Neural crest cell (in vitro differentiated cells): ENCODE measurements at places on chromosomes 12 and 14.

DNA sequence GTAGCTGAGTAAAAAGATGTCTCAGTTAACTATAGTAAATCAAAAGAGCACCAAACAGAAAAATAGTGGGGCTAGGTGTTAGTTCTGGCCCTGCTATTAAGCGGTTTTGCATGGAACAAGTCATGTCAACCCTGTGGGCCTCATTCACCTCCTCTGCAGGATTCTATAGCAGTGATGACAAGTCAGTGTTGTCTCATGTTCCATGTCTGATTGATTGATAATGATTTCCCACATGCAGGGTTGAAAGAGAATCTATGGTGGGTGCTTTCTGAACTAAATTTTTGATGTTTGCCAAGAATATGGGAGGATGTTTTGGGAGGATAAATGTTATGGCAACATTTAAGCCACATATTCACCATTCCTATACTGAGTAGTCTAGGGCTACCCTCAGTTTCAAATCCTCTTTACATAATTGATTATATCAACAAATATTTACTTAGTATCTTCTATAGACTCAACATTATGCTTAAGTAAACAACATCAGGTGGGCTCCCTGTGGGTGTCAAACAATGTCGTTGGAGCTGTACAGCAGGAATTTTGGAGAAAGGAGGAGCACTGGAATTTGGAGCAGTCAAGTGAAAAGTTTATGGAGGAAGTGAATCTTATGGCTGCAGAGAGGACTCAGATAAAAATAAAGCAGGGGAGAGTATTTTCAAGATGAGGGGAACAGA, 48.6 kb downstream of the IRAK3 start:
- H3K36me3 ChIP-seq = no peaks in the 10 kb centered on the region
- no peak for DNase-seq
- peaks cover 27% of the 10 kb centered on the region for H3K27me3 ChIP-seq

GRCh38 chr14:105853089-105853906, 326.9 kb downstream of the TMEM121 start:
- H3K4me3 ChIP-seq = no peak overlapping the region
- peaks cover 7% of the 10 kb centered on the region for H3K36me3 ChIP-seq
- no peak for DNase-seq
- H3K27me3 ChIP-seq = no peaks in the 10 kb centered on the region
- no peaks in the 10 kb centered on the region for H3K4me1 ChIP-seq

- no peak for DNase-seq
- no peak overlapping the region for H3K4me3 ChIP-seq
- H3K36me3 ChIP-seq = no peaks in the 10 kb centered on the region
- H3K27me3 ChIP-seq = no peaks in the 10 kb centered on the region
Observed at GRCh38 chr14:93729993-93730392, 58.3 kb downstream of the PRIMA1 start.

GRCh38 chr14:58280954-58281787, 17.2 kb upstream of the ARID4A start:
- peaks cover 14% of the 10 kb centered on the region for H3K4me1 ChIP-seq
- H3K27ac ChIP-seq = peak overlapping the region; percentile 43
- no peak overlapping the region for H3K4me3 ChIP-seq
- H3K36me3 ChIP-seq = peaks cover 15% of the 10 kb centered on the region
- no peak for DNase-seq

- no peaks in the 10 kb centered on the region for H3K4me1 ChIP-seq
- DNase-seq = no peak
- no peak overlapping the region for H3K4me3 ChIP-seq
Observed at GRCh38 chr12:130240831-130241590, 78.7 kb downstream of the FZD10 start.

GRCh38 chr12:112107306-112108201, 1.0 kb downstream of the NAA25 start:
- H3K36me3 ChIP-seq = no peaks in the 10 kb centered on the region
- peak overlapping the region; percentile 97 for H3K4me3 ChIP-seq
- H3K27me3 ChIP-seq = no peaks in the 10 kb centered on the region
- H3K4me1 ChIP-seq = peaks cover 58% of the 10 kb centered on the region

DNA sequence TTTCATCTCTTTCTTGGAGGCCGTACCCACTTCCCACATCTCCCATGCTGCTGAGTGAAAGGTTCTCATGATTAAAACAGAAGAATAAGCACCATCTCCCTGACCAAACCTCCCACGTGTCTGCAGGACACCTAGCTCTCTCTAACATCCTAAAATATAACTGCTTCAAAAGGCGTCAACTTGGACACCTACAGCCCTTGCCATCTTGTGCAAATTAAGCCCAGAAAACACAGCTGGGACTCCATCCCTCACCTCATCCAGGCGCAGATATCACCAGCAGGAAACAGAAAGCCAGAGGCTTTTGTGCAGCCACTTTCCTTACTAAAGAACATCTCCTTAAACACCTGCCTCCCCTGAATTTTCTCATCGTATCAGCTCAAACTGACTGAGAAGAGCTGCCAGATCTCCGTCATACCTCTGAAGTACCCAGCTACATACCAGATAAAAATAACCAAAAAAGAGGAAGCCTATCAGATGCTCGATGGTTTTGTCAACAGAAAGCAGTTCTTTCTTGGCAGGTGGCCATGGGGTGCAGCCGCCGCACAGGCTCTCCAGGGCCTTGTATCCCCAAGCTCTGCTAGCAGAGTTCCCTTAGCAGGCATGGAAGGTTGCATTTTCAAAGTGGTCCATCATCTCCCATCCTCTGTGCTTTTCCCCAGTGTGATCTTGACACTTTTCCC, 28.8 kb downstream of the MAP3K9 start:
- H3K36me3 ChIP-seq = no peaks in the 10 kb centered on the region
- H3K4me1 ChIP-seq = no peaks in the 10 kb centered on the region
- no peak overlapping the region for H3K4me3 ChIP-seq
- no peak for DNase-seq
- H3K27me3 ChIP-seq = no peaks in the 10 kb centered on the region

DNA sequence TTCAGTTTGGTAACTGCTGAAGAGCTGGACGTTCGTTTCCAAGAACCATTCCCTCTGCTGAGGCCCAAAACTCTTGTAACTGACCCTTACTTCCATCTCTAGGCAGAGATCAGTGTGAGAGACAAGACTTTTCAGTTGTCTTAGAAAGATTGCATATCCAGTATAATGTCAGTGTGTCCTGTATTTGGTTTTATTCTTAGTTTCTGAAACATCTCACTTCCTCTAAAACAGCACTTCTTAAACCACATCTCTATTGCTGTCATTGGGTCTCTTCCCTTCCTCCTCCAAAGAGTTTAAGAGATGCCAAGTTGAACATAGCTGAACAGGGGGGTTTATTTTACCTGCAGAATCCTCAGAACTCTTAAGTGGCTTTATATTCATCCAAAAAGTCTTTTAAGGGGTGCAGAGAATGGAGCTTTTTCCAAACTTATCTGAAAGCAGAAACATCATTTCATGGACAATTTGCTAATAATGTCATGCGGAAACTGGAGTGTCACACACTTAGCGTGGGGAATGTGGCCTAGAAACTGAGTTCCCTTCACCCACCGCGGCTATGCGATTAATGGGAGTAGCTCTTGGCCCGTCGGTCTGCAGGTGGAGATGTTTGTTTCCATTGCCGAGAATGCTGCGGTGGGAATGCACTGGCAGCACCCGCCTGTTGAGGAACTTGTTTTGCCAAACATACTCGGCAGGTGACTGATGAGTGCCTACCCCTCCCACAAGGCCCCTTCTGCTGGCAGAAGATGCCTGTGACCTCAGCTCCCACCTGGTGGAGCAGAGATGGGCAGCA, 148.2 kb downstream of the ADGRD1 start:
- no peak overlapping the region for H3K27ac ChIP-seq
- H3K4me1 ChIP-seq = peaks cover 20% of the 10 kb centered on the region
- DNase-seq = no peak
- H3K4me3 ChIP-seq = no peak overlapping the region
- no peaks in the 10 kb centered on the region for H3K36me3 ChIP-seq

GRCh38 chr12:109432431-109432830, 44.7 kb downstream of the KCTD10 start:
- DNase-seq = no peak
- no peaks in the 10 kb centered on the region for H3K36me3 ChIP-seq
- no peak overlapping the region for H3K4me3 ChIP-seq
- H3K27ac ChIP-seq = no peak overlapping the region
- H3K4me1 ChIP-seq = peaks cover 12% of the 10 kb centered on the region

GRCh38 chr12:62642486-62642885, 175.9 kb downstream of the MON2 start:
- no peaks in the 10 kb centered on the region for H3K27me3 ChIP-seq
- H3K4me1 ChIP-seq = peaks cover 45% of the 10 kb centered on the region
- DNase-seq = no peak
- no peak overlapping the region for H3K4me3 ChIP-seq

- H3K27me3 ChIP-seq = peaks cover 3% of the 10 kb centered on the region
- no peaks in the 10 kb centered on the region for H3K36me3 ChIP-seq
- H3K4me1 ChIP-seq = peaks cover 67% of the 10 kb centered on the region
- H3K4me3 ChIP-seq = peak overlapping the region; percentile 92
Observed at GRCh38 chr12:120261951-120262851, 3.3 kb downstream of the PXN start.

- no peak for DNase-seq
- H3K36me3 ChIP-seq = no peaks in the 10 kb centered on the region
- no peak overlapping the region for H3K4me3 ChIP-seq
- H3K27me3 ChIP-seq = peaks cover 6% of the 10 kb centered on the region
- H3K4me1 ChIP-seq = no peaks in the 10 kb centered on the region
- H3K27ac ChIP-seq = no peak overlapping the region
Observed at GRCh38 chr14:93880021-93880820, 46.9 kb upstream of the FAM181A start.

DNA sequence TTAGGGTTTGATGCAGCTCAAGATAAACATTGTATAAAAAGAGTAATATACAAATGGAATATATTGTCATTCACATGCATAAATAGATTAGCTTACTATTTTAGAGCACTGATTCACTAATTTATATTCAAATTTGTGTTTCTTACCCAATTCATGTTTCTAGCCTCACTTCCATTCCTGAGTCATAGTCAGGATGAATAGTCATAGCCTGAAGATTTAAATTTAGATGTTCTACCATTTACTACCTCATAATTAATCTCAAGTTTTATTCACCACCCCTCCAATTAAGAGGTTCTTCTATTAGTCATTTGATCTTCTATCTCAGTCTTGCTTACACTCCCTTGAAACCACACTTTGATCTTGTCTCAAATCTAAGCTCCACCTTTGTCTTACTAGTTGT, 38.7 kb downstream of the ANO4 start:
- H3K27me3 ChIP-seq = peaks cover 9% of the 10 kb centered on the region
- no peaks in the 10 kb centered on the region for H3K36me3 ChIP-seq
- H3K4me1 ChIP-seq = no peaks in the 10 kb centered on the region
- H3K4me3 ChIP-seq = no peak overlapping the region
- no peak for DNase-seq

DNA sequence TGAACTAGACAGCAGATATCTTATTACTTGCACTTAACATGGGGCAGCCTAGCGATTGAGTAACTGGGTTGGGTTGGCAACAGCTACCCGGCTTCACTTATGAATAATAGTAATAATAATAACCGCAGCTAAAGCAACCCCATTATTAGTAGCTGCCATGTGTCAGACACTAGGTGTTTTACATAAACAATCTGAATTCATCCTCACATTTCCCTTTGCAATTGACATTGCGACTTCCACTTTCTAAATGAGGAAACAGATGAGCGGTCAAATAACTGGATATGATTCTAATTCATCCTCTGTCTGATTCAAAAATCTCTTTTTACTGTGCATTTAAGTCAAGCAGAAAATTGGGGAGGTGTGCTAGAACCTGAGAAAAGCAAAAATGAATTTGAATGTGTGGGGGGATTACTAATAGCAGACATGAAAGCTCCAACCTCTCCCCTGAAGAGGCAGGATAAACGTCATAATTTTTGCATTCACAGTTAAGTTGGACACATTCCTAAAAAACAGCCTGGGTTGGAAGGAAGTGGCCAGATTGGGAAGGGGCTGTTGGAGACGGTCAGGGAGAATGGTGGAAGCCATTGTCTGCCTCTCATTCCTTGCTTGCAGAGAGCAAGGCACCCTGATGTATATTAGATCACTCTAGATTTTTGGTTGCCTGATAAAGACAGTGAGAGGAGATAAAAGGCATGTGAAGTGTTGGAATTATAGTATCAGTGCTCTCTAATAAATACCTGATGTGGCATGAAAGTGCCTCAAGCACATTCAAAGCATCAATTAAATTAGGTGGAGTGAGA, 13.1 kb downstream of the EMP1 start:
- DNase-seq = no peak
- no peak overlapping the region for H3K4me3 ChIP-seq
- H3K27me3 ChIP-seq = peaks cover 10% of the 10 kb centered on the region

DNA sequence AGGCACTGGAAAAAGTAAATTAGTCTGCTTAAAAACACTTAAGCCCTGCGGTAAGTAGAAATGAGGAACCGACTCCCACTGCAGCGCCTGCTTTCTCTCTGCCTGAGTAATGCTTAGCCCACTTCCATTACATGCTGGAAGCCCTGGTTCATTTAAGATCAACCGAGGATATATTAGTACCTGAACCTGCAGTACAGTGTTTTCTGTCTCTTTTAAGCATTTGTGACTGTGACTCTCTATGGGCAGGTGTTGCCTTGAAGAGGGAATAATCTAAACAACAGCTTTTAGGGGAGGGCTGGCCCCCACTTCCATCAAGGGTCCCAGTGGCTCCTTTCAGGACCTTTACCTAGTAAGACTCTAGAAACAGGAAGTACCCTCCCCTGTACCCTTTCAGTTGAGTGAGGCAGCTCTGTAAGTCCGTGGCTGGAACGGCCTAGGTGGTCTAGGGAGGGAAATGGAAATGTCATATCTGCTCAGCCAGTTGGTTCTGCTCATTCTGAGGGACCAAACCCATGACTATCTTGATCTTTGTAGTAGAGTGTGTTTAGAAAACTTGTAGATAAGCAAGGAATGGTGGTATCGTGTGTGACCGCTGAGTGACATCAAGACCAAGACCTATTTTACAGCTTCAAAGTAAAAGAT, 56.2 kb downstream of the FNTB start:
- no peaks in the 10 kb centered on the region for H3K27me3 ChIP-seq
- H3K4me1 ChIP-seq = no peaks in the 10 kb centered on the region
- H3K36me3 ChIP-seq = peaks cover 9% of the 10 kb centered on the region
- DNase-seq = no peak

- DNase-seq = no peak
- H3K36me3 ChIP-seq = peaks cover 12% of the 10 kb centered on the region
- peaks cover 6% of the 10 kb centered on the region for H3K4me1 ChIP-seq
- H3K4me3 ChIP-seq = no peak overlapping the region
Observed at GRCh38 chr14:76196980-76197695, 45.4 kb downstream of the GPATCH2L start.

- peaks cover 2% of the 10 kb centered on the region for H3K27me3 ChIP-seq
- DNase-seq = peak; percentile 60
- H3K36me3 ChIP-seq = peaks cover 7% of the 10 kb centered on the region
- peak overlapping the region; percentile 96 for H3K4me3 ChIP-seq
- H3K4me1 ChIP-seq = peaks cover 50% of the 10 kb centered on the region
Observed at GRCh38 chr14:21070610-21071224, 613 bp downstream of the ARHGEF40 start.

DNA sequence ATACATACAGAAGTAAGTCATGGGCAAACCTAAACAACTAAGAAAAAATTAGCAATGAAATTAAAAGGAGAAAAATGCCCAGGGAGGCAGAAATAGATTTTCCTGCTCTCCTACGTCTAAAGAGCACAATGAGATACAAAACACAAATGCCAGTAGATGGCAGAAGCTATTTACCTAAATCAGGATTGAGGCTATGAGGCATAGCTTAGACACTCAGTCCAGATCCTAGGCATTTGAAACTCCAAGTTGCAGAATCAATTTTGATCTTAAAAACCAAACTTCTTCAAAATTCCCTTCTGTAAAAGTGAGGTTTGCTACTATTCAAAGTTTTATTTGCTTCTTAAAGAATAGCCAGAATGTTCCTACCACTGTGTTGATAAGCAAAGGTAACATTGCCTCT, 368.6 kb downstream of the DAD1 start:
- H3K36me3 ChIP-seq = no peaks in the 10 kb centered on the region
- no peak overlapping the region for H3K27ac ChIP-seq
- DNase-seq = no peak
- no peaks in the 10 kb centered on the region for H3K4me1 ChIP-seq
- peaks cover 34% of the 10 kb centered on the region for H3K27me3 ChIP-seq
